SJCRH30 (cell line): ENCODE measurements at places on chromosomes 3 and 15. TPM values are rescaled to one million over a fixed set of nuclear protein-coding genes. Genes with fewer than 3 reads are reported as not detected.

The ROPN1 gene
- total RNA-seq: not detected in 2 replicates

The TPRG1 gene
- 0.04 TPM in 1 of 2 replicates, not detected in the other for total RNA-seq

The MYRIP gene
- total RNA-seq: not detected in 2 replicates

The LYZL4 gene
- not detected in 2 replicates for total RNA-seq

The SEMA7A gene
- 2.6 and 2.8 TPM in 2 replicates for total RNA-seq

The ECE2 gene
- total RNA-seq: 0.08 TPM in 1 of 2 replicates, not detected in the other

DNA sequence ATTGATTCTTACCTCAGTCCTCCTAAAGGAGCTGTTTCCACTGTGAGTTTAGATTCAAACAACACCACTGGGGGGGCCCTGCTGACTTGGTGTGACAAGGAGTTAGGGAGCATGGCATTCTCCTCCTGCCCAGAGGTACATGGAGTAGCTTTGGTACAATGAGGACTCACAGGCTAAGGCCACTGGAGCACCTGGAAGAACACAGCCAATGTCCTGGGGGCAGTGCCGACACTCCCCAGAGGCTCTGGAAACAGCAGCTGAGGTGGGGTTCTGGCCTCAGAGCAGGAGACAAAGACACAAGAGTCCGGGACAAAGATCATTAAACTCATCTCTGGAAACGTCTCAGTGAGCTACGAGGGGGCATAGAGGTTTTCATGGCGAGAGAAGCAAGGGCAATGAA is 69.7 kb upstream of the POMGNT2 start:
- DNase-seq: no peak
- H3K27ac ChIP-seq: no peak overlapping the region
- no peaks in the 10 kb centered on the region for H3K27me3 ChIP-seq

DNA sequence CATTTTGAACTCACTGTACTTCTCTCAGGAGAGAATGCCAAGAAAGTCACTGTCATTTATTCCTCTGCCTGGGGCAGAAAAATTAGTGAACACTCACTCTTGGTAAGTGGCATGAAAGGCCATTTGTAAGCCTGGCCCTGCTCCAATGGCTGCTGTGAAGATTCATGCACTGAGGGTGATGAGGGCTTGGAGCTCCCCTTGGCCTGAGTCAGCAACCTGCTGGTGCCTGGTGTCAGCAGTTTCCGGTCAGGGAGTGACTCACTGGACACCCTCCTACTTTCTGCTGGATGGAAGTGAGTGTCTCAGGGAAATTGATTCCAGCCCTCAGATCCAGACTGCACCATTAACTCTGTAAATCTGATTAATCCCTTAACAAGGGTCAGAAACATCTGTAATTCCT is 37.6 kb downstream of the TRA2B start:
- H3K27me3 ChIP-seq: no peaks in the 10 kb centered on the region
- DNase-seq: peak; percentile 57

GRCh38 chr3:182980204-182981037 is at the start of gene DCUN1D1:
Gene DCUN1D1, minus strand, starts transcription at chr3:182980538. Its CDS starts 49 bp downstream, at chr3:182980489.
- H3K4me3 ChIP-seq: peak within 1 kb of the TSS; percentile 83
- H3K36me3 ChIP-seq: no peaks in the 10 kb centered on the region
- H3K27me3 ChIP-seq: no peaks in the 10 kb centered on the region
- H3K4me1 ChIP-seq: peaks cover 5% of the 10 kb centered on the region; the same call in 1 of the 2 replicates
- H3K27ac ChIP-seq: peak within 1 kb of the TSS; percentile 46
- DNase-seq: peak; percentile 88

- H3K27ac ChIP-seq: no peak overlapping the region
- no peak overlapping the region for H3K4me3 ChIP-seq
- no peaks in the 10 kb centered on the region for H3K27me3 ChIP-seq
- H3K36me3 ChIP-seq: no peaks in the 10 kb centered on the region
- DNase-seq: no peak
These were observed 63.7 kb downstream of the MAGI1 start for GRCh38 chr3:65975032-65975431.

- H3K36me3 ChIP-seq: no peaks in the 10 kb centered on the region
- H3K4me3 ChIP-seq: no peak overlapping the region
- no peak for DNase-seq
These were observed 4.0 kb downstream of the CYP8B1 start for GRCh38 chr3:42871592-42872196.

DNA sequence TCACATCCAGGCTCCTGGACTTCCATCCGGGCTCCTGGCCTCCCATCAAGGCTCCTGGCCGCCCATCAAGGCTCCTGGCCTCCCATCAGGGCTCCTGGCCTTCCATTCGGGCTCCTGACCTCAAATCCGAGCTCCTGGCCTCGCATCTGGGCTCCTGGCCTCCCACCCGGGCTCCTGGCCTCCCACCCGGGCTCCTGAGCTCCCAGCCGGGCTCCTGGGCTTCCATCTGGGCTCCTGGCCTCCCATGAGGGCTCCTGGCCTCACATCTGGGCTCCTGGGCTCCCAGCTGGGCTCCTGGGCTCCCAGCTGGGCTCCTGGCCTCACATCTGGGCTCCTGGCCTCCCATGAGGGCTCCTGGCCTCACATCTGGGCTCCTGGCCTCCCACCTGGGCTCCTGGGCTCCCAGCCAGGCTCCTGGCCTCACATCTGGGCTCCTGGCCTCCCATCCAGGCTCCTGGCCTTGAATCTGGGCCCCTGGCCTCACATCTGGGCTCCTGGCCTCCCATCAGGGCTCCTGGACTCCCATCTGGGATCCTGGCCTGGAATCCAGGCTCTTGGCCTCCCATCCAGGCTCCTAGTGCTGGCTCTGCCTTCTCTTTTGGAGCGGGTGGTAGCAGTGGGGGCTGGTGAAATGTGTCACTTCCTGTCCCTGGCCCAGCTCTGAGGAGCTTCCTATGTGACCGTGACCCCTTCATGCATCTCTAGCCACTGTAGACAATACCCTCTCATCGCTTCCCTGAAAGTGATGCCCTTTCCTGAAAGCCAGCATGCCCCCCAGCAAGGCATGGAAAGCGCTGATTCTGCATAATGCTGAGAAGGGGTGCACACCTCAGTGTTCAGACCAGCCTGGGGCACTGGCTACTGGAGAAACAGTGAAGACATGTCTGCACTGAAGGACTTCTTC is 62.7 kb upstream of the BLM start:
- no peak overlapping the region for H3K4me3 ChIP-seq
- DNase-seq: no peak
- no peaks in the 10 kb centered on the region; the same call in 1 of the 2 replicates for H3K27me3 ChIP-seq
- no peaks in the 10 kb centered on the region for H3K36me3 ChIP-seq
- no peak overlapping the region for H3K27ac ChIP-seq
- peaks cover 6% of the 10 kb centered on the region; the same call in 1 of the 2 replicates for H3K4me1 ChIP-seq

- no peaks in the 10 kb centered on the region for H3K36me3 ChIP-seq
- no peaks in the 10 kb centered on the region for H3K27me3 ChIP-seq
- H3K4me1 ChIP-seq: no peaks in the 10 kb centered on the region
- no peak overlapping the region for H3K4me3 ChIP-seq
- no peak overlapping the region for H3K27ac ChIP-seq
These were observed 91.3 kb downstream of the PLXNA1 start for GRCh38 chr3:127073941-127074820.

DNA sequence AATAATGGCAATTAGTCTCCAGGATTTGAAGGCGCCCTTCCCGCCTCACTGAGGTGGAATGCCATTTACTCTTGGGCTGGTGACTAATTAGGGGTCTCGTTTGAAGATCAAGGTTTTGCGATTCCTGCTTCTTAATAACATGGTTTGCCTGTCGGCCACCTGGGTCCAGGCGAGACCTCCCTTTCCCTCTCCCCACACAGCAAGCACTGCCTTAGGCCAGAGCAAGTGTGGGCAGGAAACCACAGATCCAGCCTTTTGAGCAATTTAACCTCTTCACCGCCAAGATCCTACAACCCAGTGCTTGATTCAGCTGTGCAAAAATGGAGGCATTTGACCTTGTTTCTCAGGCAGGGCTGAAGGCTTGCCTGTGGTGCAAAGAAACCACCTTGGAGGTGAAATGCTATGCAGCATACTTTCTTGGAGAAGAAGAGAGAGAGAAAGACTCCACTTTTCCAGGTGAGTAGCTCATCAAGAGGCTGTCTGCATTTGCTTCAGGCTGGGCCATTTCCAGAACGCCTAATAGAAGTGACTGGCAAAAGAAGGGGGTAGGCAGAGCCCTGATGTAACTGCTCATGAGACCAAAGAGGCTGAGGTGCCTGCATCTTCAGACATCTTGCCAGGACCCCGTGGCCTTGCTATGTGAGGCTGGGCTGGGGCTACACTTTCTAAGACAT is 34.1 kb upstream of the WNT5A start:
- peaks cover 13% of the 10 kb centered on the region; the same call in 1 of the 2 replicates for H3K4me1 ChIP-seq
- no peak overlapping the region for H3K4me3 ChIP-seq
- peak; percentile 12 for DNase-seq

- H3K27me3 ChIP-seq: no peaks in the 10 kb centered on the region
- H3K27ac ChIP-seq: no peak overlapping the region
- DNase-seq: no peak
- H3K4me1 ChIP-seq: no peaks in the 10 kb centered on the region
- H3K36me3 ChIP-seq: no peaks in the 10 kb centered on the region
- H3K4me3 ChIP-seq: no peak overlapping the region
These were observed 166.2 kb upstream of the VEPH1 start for GRCh38 chr3:157669416-157669815.

DNA sequence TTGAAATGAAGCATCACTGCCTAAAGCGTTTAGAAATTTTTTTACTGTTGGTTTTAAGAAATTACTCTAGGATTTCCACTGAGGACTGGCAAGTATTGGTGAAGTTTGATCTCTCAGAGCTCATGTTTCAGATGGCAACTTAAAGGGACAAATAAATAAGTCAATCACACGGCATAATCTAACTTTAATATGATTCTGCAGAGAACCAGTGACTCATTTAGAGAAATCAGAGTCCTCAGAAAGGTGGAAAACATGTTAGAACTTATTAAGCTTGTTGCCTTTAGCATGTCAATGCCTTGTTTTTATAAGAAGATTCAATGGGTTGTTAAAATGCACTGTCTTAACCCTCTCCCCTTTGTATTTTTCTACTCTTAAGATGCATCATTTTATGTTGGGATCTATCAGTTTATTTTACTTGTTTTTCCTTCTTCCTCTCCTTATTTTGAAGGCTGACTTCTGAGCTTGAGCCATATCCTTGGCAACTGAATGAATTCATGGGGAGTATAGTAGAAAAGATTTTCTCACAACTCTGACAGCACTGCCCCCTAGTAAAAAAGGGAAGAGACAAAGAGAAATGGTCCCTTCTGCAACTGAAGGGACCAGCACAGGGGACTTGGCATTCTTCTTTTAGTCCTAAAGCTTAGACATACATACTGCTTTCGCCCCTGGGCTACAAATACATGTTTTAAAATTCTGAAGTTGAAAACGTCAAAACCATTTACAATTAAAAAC is 431.2 kb downstream of the LPP start:
- H3K36me3 ChIP-seq: no peaks in the 10 kb centered on the region
- DNase-seq: no peak
- H3K27me3 ChIP-seq: no peaks in the 10 kb centered on the region
- H3K4me1 ChIP-seq: no peaks in the 10 kb centered on the region

GRCh38 chr3:144864646-144865045 is 893.0 kb downstream of the DIPK2A start:
- H3K4me1 ChIP-seq: no peaks in the 10 kb centered on the region
- H3K4me3 ChIP-seq: no peak overlapping the region
- no peak overlapping the region for H3K27ac ChIP-seq
- DNase-seq: no peak
- H3K27me3 ChIP-seq: no peaks in the 10 kb centered on the region

- H3K36me3 ChIP-seq: peaks cover 2% of the 10 kb centered on the region; the same call in 1 of the 2 replicates
- no peak overlapping the region for H3K27ac ChIP-seq
- peaks cover 5% of the 10 kb centered on the region; the same call in 1 of the 2 replicates for H3K4me1 ChIP-seq
- H3K27me3 ChIP-seq: no peaks in the 10 kb centered on the region
- H3K4me3 ChIP-seq: no peak overlapping the region
- no peak for DNase-seq
These were observed 109.2 kb downstream of the EEFSEC start for GRCh38 chr3:128262457-128262856.

- H3K27ac ChIP-seq: peak overlapping the region; percentile 98
- H3K4me3 ChIP-seq: peak overlapping the region; percentile 19
- peaks cover 53% of the 10 kb centered on the region for H3K4me1 ChIP-seq
- no peaks in the 10 kb centered on the region for H3K27me3 ChIP-seq
- H3K36me3 ChIP-seq: no peaks in the 10 kb centered on the region
- DNase-seq: peak; percentile 95
These were observed 12.3 kb upstream of the SPATA12 start for GRCh38 chr3:57048052-57048671.
